ENCODE measurements at places on chromosomes 11 and 22.

GRCh38 chr11:18145025-18145424, 12.7 kb downstream of the MRGPRX3 start:
- no peak for DNase-seq

DNA sequence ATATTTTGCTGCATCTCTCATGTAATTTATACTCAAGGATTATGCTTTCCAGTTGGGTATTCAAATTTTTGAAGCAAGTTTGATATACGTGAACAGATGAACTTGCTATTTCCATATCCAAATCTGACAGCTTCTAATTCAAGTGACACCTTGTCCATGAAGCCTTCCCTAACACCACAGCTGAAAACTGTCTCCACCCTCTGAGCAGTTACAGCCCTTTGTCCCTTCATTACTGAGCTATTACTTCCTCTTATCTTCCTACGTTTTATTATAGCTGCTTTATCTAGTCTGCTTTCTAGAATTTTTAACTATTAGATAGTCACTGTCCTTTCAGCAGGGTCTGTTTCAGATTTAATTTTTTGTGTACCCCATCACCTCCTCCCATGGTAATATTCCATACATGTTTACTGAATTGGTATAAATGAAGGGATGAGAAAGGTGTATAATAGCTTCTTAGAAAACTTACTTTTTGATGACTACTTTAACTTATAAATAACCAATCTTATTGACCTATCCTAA, 13.3 kb upstream of the PRSS23 start:
- DNase-seq, result no peak

DNA sequence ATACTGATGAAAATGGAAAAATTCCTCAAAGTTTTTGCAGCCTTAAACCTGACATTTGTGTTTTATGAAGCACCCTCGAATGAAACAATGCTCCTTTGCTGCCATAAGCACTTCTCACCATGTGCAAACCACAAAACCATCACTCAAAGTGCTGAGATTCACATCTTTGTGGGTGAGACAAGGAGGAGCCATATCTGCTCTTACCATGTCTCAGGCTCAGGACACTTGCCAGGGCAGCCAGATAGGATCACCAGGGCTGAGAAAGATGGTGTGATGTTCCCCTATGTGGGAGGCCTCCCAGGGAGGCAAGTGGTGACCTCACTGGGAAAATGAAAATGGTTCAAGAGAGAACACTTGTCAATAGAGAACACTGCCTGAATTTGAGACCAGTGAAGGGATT, 120.4 kb downstream of the CCDC34 start:
- no peak for DNase-seq

GRCh38 chr22:41286639-41287091, 678 bp upstream of the RANGAP1 start:
- no peak for DNase-seq

DNA sequence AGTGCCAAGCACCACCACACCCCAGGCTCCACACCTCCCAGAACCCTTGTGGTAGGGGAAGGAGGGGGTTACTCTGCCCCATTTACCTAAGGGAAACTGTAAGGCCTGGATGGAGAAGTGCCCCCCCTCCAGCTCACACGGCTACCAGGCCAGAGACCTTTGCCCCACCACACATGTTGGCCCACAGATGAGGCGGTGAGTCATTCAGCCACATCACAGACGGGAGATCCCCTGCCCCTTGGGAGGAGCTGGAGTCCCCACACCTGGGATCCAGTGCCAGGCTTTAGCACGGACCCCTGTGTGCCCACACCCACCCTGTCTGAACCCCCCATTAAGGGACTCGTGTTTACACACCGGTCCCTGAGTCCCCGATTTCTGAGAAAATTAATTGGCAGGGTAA, 24.9 kb downstream of the CDKN1C start:
- DNase-seq, result no peak

GRCh38 chr11:120200677-120201076, 10.2 kb upstream of the OAF start:
- DNase-seq, result no peak

DNA sequence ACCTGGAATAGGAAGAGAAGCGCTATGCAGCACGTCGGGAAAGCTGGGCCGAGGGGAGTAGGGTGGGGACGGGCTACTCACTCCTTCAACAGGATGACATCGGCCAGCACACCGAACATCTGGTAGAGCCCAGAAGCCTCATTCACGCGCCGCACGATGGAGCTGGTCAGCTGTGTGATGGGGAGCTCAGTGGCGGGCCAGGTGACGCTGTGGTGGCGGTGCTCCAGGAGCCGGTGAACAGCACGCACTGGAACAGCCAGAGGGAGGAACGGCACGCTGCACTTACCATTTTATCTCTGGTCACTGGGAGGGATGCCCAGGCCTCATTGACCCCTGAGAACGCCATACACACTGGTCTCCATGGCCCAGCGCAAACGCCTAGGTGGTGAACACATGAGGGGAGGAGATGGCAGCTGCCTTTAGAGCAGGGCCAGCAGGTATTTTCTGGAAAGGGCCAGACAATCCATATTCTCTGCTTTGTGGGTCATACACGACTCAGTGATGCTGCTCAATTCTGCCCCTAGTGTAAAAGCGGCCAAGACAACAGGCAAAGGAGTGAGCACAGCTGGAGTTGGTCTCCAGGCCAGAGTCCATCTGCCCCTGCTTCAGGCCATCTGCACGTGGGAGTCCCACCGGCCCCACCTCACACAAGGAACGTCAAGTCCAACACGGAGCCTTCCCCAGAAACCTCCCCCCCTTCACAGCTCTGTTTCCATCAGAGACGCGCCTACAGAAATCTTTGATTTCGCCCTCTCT, 8.8 kb downstream of the FOXRED2 start:
- no peak for DNase-seq

GRCh38 chr11:4181782-4182721, 87.5 kb downstream of the RRM1 start:
- DNase-seq, result no peak

DNA sequence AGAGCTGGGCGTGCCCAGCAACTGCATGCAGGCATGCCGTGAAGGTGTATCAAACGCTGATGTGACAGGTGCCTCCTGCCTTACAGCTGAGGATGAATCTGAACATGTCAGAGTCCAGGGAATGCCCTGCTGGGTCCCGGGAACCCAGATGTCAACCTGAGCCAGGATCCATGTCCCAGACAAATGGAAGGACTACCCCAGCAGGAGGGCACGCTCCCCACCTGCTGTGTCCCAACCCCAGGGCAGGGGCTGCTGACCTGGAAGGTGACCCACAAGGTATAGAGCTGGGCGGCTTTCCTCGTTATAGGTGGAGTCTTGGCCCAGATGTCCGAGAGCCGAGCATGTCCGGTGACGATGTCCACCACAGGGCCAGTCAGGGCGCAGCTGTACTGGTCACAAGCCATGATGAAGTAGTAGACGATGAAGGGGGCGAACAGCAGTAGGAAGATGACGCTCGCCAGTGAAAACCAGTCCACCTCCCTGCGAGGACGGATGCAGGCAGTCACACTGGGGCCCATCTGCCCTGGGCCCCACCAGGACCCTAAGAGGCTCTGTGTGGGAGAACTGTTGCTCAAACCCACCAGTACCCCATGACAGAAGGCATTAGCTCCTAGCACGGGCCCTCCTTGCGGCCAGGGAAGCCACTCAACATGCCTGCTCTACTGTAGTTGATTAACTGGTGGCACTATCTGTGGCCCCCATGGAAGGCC, 4.3 kb downstream of the DHCR7 start:
- no peak for DNase-seq

DNA sequence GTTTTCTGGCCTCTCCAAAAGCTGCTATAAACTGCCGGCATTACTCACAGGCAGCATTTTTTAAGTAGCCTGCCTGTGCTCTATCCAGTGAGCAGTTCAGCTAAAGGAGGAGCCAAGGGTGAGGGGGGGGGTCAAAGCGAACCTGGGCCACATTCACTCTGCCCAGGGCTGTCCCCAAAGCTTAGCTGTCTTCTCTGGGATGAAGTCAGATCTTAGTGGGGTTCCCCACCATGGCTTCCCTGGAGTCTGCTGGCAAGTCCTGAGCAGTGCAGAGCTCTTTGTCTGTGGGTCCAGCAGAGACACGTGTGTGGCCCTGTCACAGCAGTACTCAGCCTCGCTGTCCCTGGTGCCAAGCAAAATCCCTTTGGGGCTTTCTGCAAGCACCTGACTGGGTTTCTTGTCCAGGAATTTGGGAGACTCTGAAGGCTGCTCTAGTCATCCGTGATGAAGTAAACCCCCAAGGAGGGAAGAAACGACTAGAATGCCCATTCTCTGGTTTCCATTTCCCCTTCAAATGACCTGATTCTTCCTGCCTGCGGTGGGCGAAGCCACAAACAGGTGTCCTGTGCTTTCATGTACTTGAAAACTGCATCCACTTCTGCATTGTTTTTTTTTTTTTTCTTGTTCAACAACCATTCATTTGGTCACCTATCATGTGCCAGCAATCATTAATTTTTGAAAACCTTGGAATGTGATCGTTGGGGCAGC, 2.6 kb downstream of the KCNJ5 start:
- no peak for DNase-seq

DNA sequence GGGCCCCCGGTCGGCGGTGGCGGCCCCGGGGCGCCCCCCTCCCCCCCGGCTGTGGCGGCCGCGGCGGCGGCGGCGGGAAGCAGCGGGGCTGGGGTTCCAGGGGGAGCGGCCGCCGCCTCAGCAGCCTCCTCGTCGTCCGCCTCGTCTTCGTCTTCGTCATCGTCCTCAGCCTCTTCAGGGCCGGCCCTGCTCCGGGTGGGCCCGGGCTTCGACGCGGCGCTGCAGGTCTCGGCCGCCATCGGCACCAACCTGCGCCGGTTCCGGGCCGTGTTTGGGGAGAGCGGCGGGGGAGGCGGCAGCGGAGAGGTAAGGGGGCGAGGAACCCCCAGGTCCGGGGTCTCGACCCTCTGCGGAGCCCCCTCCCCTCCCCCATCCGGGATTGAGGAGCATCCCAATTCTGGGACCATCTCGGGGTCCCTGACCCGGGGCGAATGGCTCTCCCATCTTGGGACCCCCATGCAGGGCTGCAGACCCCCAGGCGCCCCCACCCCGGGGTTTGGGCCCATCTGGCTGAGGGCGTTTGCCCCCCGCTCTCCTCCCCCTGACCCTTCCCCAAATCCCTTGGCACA, 431 bp downstream of the KMT2A start:
- peak; percentile 35 for DNase-seq

GRCh38 chr11:16797776-16798175, 59.3 kb downstream of the C11orf58 start:
- DNase-seq, result no peak

DNA sequence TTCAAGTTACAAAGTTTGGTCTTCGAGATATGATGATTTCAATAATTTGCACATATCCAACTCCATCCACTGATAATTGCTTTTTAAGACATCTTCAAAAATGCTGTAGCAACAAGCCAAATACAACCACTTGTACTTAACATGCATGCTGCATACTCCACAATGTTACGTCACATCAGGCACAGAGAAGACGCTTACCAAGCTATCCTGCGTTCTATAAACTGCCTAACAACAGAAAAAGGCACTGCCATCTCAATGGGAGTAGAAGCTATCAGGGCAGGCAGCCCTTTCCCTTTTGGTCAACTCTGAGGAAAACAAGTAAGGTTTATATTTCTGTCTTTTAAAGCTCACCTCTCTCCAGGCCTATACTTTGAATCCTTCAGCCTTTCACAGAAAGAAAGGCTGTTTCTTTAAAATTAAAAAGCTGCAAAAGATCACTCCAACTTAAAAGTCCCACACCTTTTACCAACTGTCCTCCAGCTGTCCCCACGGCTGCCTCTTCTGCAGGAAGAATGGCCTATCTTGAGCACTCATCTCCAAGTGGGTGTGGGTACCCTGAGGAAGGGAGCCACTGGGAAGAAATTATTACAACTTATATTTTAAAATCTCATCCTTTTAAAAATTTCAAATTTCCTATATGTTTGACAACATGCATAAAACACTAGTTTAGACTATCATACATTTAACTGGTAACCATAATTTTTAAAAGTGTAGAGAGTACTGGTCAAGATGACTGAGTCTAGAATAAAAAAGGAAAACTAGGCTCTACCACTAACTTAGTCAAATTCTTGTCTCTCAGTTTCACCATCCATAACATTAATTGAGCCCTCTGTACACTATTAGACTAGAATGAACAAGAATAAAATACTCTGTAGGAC, 14.5 kb downstream of the PHF21A start:
- no peak for DNase-seq
